Posterior cingulate gyrus (tissue), 11 donors: ENCODE measurements at places on chromosomes 12 and 14.

GRCh38 chr14:54312166-54312801, 84.5 kb upstream of the CDKN3 start:
- no peak for DNase-seq

- DNase-seq, result no peak
Observed at GRCh38 chr12:82608706-82609105, 78.0 kb upstream of the TMTC2 start.

- no peak for DNase-seq
Observed at GRCh38 chr12:100827901-100828520, 33.4 kb downstream of the ANO4 start.

DNA sequence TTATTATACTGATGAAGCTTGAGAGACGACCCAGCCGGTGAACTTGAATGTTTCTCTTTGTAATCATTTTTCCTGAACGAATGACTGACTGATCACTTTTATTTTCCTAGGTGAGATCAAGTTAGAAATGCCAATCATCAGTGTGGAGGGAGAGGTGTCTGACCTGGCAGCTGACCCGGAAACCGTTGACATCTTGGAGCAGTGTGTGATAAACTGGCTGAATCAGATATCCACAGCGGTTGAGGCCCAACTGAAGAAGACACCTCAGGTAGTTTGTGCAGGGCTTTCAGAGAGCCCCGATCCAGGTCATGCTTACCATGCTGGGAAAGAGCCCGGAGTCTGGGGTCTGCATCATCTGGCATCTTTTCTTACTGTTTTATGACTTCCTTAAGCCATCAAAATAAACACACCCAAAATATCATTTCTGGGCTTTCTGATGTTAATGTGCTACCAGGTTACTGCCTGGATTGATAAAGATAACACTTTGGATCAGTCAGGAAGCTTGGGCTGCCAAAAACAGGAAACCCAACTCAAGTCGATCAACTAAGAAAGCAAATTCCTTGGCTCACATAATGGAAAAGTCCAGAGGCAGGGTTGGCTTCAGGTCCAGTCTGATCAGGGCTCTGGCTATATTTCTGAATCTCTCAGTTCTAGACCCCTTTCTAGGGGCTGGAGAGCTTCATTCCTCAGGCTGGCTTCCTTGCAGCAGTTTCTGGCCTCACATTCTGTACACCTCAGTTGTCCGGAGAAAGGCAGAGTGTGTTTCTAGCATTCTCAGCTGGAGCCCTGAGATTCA, 21.1 kb downstream of the DNAH10 start:
- no peak for DNase-seq

DNA sequence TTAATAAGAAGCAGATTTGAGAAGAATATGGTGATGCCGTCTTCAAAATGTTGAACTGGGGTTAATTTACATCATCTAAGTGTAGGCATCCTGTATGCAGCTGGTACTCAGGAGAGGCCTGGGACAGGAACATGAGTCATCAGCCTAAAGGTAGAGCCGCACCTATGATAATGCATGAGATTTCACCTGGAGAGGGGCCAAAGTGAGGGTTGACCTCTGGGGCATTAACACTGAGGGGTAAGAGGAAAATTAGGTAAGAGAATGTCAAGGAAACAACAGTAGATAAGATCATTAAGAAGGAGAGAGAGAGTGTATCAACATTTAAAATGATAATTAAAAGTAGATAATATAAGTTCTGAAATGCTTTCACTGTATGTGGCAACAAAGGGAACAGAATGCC, 20.2 kb upstream of the SSTR1 start:
- no peak for DNase-seq

DNA sequence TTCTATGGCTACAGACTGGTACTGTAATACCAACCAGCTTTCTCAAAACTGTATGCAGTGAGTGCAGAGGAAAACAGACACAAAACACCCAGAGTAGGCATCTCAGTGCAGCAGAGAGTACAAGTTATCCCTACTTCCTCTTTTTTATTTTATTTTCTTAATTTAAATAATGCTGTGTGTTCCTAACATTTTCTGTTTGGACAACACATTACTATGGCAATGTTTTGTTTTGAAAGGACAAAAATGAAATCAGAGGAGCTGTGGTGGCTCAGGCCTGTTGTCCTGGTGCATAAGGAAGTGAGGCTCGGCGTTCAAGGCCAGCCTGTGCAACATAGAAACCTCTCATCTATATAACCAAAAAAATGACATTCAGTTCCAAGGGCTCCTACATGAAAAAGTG, 33.7 kb upstream of the SELPLG start:
- no peak for DNase-seq

DNA sequence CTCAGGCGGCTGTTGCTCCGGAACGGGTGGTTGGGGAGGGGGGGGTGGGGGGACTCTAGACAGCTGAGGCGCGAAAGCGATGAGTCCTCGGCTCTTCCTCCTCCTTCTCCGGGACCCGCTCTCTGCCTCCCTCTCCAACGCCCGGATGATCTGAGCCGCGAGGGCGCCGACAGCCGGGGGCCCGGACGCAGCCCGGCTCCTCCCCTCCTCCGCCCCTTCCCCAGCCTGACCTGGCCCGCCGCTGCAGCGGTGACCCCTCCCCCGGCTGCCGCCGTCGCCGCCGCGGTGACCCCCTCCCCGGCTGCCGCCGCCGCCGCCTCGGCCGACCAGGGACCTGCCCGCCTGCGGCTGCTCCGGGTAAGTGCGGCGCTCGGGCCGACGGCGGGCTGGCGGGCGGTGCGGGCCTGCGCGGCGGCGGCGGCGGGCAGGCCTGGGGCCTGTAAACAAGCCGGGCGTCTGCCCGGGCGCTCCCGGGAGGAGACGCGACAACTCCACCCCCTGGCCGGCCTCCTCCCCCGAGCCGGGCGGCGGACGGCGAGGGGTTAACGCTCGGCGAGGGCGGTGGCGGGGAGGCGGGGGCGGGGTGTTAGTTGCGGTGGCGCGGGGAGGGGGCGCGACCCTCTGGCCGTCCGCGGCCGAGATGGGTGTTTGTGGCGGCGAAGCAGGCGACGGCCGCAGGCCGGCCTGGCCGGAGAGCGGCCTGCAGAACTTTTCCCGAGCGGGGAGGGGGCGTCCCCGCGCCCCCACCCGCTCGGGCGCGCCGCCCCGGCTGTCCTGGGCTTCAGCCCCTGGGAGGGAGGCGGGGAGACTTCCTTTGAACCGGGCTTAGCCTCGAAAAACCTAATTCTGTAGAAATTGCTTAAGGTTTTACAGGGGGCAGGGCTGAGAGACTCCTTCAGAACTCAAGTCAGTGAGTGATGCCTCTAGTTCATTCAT, 568 bp downstream of the PPM1A start:
- peak; percentile 91 for DNase-seq

DNA sequence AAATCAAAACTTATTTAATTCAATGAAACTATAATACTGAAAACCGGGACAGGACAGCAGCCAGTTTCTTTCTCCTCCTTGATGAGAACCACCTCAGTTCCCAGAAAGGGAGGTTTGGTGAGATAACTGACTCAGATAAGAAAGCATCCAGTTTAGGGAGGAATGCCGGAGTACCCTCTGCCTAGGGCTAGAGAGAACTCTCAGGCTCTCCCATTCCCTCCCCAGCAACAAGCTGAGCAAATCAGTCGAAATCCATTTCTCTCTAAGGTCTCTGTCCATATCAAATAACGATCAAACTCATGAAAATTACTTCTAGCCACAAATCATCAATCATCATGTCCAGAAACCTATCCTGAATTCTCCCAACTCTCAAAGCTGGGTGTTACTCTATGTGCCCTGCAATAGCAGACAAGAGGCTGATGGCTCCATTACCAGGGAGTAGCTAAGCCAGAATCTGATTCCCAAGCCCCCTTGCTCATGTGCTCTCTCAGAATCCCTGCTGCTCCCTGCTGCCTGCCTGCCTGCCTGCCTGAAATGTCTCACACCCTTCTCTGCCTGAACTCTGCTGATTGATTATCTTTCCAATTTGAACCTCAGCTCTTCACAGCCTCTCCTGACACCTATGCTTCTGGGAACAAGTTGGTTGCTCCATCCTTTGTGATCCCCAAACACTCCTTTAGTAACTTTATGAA, 49.4 kb downstream of the SLC25A47 start:
- DNase-seq, result no peak

GRCh38 chr12:107736914-107737313, 24.0 kb downstream of the PRDM4 start:
- no peak for DNase-seq

GRCh38 chr12:40168868-40169267, 55.9 kb upstream of the LRRK2 start:
- DNase-seq, result no peak

DNA sequence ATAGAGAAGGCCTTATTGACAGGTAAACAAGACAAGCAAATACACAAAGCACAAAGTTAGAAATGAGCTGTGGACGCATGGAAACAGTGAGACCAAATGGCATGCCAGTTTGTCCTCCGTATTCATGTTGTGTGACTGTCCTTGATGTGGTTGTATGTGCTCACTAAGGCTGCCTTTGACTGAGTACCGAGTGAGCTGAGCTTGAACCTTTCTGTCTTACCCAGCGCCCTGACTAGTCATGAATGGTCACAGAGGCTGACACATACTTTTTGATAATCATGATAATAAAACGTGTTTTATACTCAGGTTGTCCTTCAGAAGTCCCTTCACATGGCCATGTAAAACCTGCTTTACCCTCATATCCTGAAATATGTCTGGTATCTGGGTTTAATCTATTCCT, 553 bp upstream of the CATSPERB start:
- DNase-seq, result no peak
